Parietal lobe (tissue), 2 donors: ENCODE measurements at places on chromosomes 3 and 15. TPM values are rescaled to one million over a fixed set of nuclear protein-coding genes. Genes with fewer than 3 reads are reported as not detected.

The ACOX2 gene
- 3.4 TPM for total RNA-seq

The UMPS gene
- total RNA-seq = 40.4 TPM

The CCDC191 gene
- 9.1 TPM for total RNA-seq

The SEMA5B gene
- total RNA-seq = 28.5 TPM

The DZIP1L gene
- total RNA-seq = 26.9 TPM

The CLCN2 gene
- total RNA-seq = 15.0 TPM

The COLQ gene
- 14.4 TPM for total RNA-seq

The ATP8B4 gene
- 5.0 TPM for total RNA-seq

The KCNH8 gene
- total RNA-seq = 19.4 TPM

The PAK6 gene
- 16.0 TPM for total RNA-seq

The ZNF660 gene
- total RNA-seq = 28.5 TPM
